ENCODE measurements at places on chromosomes 1 and 21. TPM values are rescaled to one million over a fixed set of nuclear protein-coding genes. Genes with fewer than 3 reads are reported as not detected.

Gene SMPDL3B
- 5.9 TPM for polyA plus RNA-seq

Gene ITGB3BP
- 29.1 TPM for polyA plus RNA-seq

- peak; percentile 4 for DNase-seq
Observed at GRCh38 chr21:41290106-41290799, 26.3 kb upstream of the FAM3B start.

Gene MNDA
- 2.6 TPM for polyA plus RNA-seq

- no peak for DNase-seq
Observed at GRCh38 chr1:164781972-164782371, 223.0 kb downstream of the PBX1 start.

Gene GRHL3
- 0.32 TPM for polyA plus RNA-seq

GRCh38 chr1:90339811-90340210, 344.9 kb downstream of the ZNF326 start:
- no peak for DNase-seq

- peak; percentile 78 for DNase-seq
Observed at GRCh38 chr1:1355416-1355815, 2.9 kb downstream of the MXRA8 start.

GRCh38 chr21:29641635-29642550, 297.9 kb downstream of the GRIK1 start:
- DNase-seq = no peak

DNA sequence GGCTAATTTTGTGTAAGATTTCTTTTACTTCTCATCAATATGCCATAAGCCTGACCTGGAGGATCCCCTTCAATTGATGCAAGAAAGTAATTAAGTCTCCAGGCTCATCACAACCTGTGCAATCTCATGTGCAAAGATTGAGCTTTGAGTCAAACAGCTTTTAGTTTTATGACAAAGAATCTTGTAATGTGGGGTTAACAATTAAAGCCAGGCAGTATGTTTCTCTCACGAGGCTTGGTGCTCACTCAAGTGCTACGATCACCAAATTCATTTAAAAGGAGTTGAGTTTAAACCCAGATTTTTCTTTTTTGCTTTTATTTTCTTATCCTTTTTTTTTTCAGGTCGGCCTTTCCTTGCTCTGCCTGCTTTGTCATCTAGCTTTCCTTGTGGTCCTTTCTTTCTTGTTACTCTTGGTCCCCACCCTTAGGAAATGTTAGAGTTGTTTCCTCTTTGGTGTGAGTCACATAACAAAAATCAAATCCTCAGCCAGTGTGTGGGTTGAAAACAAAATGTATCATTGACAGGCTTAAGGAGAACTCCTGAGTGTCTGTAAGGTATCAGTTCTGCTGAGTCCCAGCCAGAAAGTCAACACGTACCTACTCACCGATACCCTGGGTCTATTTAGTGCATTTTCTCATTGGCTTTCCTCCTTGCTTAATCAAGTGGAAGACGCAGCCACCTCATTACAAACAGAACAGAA, 1037.2 kb downstream of the ADGRL2 start:
- peak; percentile 42 for DNase-seq

DNA sequence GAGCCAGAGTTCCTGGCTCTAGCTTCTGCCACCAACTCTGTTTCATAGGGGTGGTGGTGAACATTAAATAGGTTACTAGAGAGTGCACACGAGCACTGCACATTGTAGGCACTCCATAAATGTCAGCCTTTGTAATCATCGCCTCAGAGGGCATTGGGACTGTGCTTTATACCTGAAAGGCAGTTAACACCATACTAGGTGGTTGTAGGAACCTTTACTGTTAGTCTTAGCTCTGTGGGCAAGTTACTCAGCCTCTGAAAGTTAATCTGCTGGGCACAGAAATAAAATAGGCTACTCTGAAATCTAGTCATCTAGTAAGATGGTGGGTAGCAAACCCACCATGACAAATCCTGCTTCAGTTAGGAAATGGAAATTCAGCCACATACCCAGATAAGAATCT, 37.6 kb downstream of the ARID1A start:
- no peak for DNase-seq

Gene TEKT2
- 2.4 TPM for polyA plus RNA-seq

- DNase-seq = no peak
Observed at GRCh38 chr1:226672339-226672762, 66.7 kb downstream of the ITPKB start.

GRCh38 chr1:43566382-43567044, 35.8 kb downstream of the PTPRF start:
- DNase-seq = no peak

GRCh38 chr1:87104945-87105344, 190.5 kb downstream of the HS2ST1 start:
- DNase-seq = no peak

Gene LRRC8B
- polyA plus RNA-seq = 2.4 TPM

Gene TSPAN2
- 14.6 TPM for polyA plus RNA-seq

Gene MEGF6
- polyA plus RNA-seq = 2.8 TPM

- peak; percentile 58 for DNase-seq
Observed at GRCh38 chr1:156805766-156806511, 10.7 kb downstream of the SH2D2A start.

DNA sequence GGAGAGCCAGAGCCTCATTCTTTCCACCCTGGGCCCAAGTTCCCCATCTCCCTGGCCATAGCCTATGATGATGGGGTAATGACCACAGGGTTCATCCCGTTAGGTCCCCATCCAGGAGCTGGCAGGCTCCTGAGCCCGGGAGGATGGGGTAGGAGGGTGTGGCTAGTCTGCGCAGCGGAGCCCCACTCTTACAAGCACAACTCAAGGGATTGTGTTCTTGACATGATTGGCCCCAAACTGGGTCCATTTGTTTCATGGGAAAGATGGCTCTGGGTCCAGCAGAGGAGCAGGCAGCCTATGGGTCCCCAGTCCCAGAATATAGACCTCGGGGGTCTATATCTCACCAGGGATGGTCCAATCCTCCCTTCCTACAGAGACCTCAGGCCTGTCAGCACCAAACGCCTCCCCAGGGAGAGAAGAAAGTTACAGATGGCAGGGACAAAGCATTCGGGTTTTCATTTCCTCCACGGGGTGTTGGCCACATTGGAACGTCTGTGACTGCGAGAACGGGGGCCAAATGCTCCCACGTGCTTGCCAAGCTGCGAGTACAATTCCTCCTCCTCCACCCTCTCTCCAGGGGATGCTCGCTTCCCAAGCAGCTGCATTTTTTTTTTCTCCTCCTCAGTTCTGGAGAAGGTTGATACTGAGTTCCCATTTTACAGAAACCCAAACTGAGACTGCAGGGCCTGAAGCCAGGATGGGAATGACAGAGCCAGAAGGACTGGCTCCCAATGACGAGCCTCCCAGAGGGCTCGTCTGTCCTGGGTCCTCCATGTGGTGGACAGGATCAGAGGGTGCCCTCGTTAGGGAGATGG, 71.0 kb downstream of the DHRS3 start:
- no peak for DNase-seq

All from kidney (tissue), 22 donors.